CD4-positive, alpha-beta T cell treated with Interleukin-6 for 4 hours (primary cell): ENCODE measurements at places on chromosomes 7 and 10.

- DNase-seq: no peak
Measured at GRCh38 chr7:19623676-19624075, 85.2 kb downstream of the POLR1F start.

- DNase-seq: no peak
Measured at GRCh38 chr10:106355450-106355849, 809.1 kb downstream of the SORCS1 start.

GRCh38 chr7:81158189-81158588 lies 239.3 kb upstream of the SEMA3C start:
- DNase-seq: no peak

- no peak for DNase-seq
Measured at GRCh38 chr10:30284865-30285594, 64.0 kb downstream of the MTPAP start.

GRCh38 chr10:49354593-49354992 lies 41.3 kb downstream of the DRGX start:
- no peak for DNase-seq

DNA sequence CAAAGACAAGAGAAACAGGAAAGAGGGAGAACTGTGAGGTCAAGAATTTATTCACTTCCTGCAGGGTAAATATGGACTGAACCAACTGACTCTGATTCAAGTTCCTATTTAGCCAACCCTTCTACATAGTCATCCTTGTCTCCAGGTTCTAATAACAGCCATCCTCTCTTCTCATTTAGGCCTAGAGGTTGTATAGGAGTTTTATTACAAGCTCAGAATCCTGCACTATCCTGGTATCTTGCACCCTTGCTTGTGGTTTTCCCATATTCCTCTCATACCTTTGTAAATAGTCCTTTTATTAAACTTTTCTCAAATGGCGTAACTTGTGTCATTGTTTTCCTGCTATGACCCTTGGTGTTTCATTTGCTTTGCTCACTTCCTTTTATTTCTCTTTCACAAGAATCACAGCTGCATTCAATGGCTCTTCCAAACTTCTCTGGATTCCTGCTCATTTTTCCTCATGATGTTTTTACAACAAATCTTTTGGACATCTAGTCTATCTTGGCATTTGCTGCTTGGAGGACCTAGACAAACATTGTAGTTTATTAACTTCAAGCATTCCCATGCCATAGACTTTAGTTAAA lies 12.4 kb upstream of the OR2A5 start:
- no peak for DNase-seq

GRCh38 chr10:121838931-121839330 lies 88.9 kb downstream of the ATE1 start:
- no peak for DNase-seq

DNA sequence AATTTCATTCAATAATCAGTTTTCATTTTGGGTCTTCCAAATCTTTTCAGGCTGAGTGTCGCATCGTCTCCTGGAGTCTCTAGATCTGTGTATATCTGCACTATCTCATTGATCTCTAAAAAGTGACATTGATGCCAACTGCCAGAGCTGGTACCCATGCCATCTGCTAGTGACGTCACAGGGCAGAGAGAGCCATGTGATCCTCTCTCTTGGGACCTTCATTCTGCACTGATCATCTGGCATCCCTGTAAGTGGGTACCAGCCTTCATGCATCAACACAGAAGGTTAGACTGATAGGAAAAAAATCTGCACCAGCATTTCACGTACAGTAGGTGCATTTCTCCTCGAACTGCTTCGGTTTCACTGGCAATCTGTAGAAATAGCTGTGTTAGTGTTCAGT lies at the start of gene NEUROD6:
Gene NEUROD6 (minus strand): TSS at position 124 of the 400 bp plus-strand sequence. CDS start 1,458 bp downstream, outside the sequence.
- DNase-seq: no peak

DNA sequence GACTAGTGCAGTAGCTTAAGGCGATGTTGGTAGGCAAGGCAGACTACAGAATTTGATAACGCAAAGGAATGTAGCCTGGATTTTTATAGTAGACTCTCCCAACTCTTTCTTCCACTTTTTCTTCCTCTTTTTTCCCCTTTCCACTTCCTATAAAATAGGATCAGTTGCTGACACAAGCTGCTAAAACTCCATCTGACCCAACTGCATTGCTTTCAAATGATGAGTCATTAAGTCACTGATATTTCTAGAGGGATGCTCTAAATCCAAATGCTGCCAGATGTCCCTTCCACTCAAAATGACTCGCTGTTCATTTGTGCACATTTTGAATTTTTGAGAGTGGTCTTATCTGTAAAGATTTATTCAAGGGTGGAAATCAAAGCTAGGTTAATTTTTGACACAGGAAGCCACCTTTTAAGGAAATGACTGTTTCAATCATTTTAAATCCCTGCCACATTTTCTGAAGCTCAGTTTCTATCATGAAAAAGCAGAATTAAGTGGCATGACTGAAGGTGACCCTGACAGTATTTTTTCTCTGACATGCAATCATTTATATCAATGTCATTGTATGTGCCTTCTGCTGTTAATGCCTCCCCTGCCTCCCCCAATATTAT lies 25.8 kb upstream of the SFMBT2 start:
- no peak for DNase-seq

GRCh38 chr7:11294965-11295364 lies 321.3 kb downstream of the PHF14 start:
- no peak for DNase-seq
